ENCODE measurements at places on chromosomes 2 and 18.

- DNase-seq = no peak
Observed at GRCh38 chr18:22153428-22153827, 16.0 kb upstream of the GATA6 start.

- DNase-seq = no peak
Observed at GRCh38 chr2:164701565-164701964, 80.3 kb upstream of the GRB14 start.

- DNase-seq = no peak
Observed at GRCh38 chr2:9844036-9844483, 786 bp downstream of the TAF1B start.

- no peak for DNase-seq
Observed at GRCh38 chr2:172489681-172490080, 62.3 kb downstream of the ITGA6 start.

DNA sequence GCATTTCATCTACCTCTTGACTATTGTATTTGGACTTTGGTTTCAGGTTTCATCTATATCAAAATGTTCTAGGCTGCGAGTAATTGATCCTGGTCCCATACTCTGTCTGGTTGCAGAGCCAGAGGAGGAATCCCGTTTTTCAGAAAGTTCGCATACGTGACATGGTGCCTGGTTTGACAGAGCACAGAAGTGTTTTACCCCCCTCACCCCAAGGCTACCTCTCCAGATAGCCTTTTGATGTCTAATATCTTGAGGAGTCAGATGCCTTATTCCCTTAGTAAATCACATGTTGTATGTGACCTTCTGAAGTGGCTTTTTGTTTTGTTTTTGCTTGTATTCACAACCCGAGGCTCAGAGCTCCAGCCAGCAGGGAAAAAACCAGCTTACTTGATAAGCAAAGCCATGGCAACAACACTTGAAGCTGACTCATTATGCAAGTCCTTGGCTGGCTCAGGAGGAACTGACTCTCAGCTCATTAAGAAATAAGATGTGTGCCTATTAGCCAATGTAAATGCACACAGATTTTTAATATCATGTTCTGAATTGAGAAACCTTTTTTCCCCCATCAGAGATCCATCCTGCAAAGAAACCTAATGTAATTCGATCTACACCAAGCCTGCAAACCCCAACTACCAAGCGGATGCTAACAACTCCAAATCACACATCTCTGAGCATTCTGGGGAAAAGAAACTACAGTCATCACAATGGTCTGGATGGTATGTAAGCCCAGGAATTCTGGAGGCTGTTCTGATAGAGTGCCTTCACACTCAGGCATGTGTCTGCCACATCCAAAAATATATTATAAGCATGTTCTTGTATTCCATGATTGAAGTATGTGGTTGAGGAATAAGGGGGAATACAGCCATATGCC is 41.4 kb downstream of the OXER1 start:
- DNase-seq = no peak

DNA sequence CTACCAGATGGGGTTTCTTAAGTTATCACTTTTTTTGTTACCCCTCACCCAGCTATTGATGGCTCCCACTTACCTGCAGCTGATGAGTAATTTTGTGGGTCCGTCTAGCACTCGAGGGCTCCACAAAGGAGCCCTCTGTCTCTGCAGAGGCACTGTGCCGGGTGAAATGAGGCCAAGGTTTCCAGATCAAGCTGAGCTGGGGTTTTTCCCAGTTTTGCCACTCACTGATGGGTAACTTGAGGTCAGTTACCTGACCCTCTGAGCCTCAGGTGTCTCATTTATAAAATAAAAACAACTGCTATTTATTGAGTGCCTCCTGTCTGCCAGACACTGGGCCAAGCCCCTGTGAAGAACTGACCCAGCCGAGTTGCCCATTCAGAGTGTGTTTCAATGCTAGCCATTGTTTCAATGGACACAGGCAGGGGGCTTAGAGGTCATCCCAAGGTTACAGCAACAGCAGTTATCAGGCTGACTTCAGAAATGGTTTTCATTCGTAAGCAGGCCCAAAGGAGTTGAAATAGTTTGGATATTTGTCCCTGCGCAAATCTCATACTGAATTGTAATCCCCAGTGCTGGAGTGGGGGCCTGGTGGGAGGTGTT is 192.9 kb downstream of the NCK2 start:
- DNase-seq = no peak

Data from activated T-cell treated with anti-CD3 and anti-CD28 coated beads, Interleukin-2, amount 50 U/mL, for 4 hours (primary cell).